ENCODE measurements at places on chromosomes 5 and 9. TPM values are rescaled to one million over a fixed set of nuclear protein-coding genes. Genes with fewer than 3 reads are reported as not detected.

The HTR4 gene
- not detected for total RNA-seq

The GARNL3 gene
- total RNA-seq, result 1.8 TPM

The MARCOL gene
- total RNA-seq, result not detected

The HSPA4 gene
- total RNA-seq, result 174 TPM

The CCDC69 gene
- 1.3 TPM for total RNA-seq

The UIMC1 gene
- total RNA-seq, result 44.2 TPM

The LTC4S gene
- 0.58 TPM for total RNA-seq

The TUSC1 gene
- 6.6 TPM for total RNA-seq

The PCDHB4 gene
- not detected for total RNA-seq

The KLHL3 gene
- total RNA-seq, result 0.09 TPM

The BTNL3 gene
- total RNA-seq, result not detected

The IL11RA gene
- 6.3 TPM for total RNA-seq

The TAS2R1 gene
- not detected for total RNA-seq

All from A549 treated with Mapracorat at 1 μM for 4 hours (cell line).